GOT3 (cell line): ENCODE measurements at places on chromosomes 11 and 22.

DNA sequence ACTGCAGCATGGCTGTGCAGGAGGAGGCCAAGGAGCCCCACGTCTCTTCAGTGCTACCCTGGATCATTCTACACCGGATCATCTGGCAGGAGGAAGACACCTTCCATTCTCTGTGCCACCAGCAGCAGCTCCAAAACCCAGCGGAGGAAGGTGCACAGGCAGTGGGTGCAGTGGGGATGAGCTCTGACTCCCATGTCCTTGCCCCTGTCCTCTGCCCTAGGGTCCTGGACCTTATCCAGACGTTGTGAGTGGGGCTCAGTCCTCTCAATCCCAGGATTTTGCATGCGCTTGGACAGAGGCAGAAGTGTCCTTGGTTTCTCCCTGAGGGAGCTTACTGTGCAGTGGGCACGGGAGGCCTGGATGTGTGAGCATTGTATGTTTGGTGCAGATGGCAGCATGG lies 61.3 kb downstream of the CABIN1 start:
- DNase-seq, result no peak

DNA sequence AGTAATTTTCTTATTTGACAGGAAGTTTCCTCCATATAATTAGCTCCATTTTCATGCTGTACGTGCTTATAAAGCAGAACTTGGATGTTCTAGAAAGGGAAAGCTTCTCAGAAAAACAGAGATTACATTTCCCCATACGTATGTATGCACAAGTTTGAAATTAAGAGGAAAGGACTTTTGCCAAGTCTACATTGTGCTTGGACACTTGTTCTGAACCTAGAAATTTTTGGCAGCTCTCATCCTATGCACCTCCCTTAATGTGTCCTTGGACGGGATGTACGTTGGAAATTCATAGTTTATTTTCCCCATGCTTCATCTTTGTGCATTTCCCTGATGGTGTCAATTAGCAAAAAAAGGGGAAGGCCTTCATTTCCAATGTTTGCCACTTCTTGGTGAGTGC lies 322.7 kb downstream of the BLID start:
- DNase-seq, result no peak

- no peak for DNase-seq
Measured at GRCh38 chr22:48245196-48245485, 1482.7 kb downstream of the TBC1D22A start.

GRCh38 chr11:1644601-1645356 lies 15.2 kb downstream of the KRTAP5-5 start:
- DNase-seq, result no peak

DNA sequence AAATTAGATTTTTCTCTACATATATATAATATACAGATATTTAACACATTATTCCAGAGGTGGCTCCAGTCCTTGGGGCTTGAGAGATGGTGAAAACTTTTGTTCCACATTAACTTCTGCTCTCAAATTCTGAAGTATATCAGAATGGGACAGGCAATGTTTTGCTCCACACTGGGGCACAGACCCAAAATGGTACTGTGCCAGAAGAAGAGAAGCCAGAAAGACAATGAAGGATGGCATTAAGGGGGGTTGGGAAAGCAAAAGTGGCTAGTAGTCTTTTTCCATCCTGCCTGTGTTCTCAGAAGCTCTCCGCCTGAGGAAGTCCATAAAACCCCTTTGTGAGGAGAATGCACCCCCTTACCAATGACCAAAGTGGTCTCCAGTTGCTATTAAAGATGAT lies 40.1 kb downstream of the OSBP start:
- DNase-seq, result no peak

- no peak for DNase-seq
Measured at GRCh38 chr11:128941573-128942271, 949 bp downstream of the TP53AIP1 start.

DNA sequence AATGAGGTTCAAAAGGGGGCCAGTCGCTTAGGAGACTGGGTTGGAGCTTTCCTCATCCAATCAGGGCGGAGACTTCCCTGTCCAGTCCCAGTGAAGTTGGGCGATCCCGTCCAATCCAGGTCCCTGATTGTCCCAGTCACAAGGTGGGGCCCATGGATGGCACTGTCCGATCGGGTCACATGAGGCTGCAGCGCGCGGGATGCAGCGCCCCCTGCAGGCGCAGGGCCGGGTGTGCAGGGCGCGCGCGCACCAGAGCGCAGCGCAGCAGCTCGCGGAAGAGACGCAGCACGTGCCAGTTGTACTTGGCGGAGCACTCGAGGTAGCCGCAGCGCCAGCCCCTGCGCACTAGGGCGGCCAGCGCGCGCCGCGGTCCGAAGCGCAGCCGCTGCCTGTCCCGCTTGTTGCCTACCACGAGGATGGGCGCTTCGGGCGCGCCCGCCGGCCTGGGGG lies 2.3 kb downstream of the RASL10A start:
- no peak for DNase-seq

- DNase-seq, result no peak
Measured at GRCh38 chr11:69657456-69657910, 16.5 kb downstream of the CCND1 start.

DNA sequence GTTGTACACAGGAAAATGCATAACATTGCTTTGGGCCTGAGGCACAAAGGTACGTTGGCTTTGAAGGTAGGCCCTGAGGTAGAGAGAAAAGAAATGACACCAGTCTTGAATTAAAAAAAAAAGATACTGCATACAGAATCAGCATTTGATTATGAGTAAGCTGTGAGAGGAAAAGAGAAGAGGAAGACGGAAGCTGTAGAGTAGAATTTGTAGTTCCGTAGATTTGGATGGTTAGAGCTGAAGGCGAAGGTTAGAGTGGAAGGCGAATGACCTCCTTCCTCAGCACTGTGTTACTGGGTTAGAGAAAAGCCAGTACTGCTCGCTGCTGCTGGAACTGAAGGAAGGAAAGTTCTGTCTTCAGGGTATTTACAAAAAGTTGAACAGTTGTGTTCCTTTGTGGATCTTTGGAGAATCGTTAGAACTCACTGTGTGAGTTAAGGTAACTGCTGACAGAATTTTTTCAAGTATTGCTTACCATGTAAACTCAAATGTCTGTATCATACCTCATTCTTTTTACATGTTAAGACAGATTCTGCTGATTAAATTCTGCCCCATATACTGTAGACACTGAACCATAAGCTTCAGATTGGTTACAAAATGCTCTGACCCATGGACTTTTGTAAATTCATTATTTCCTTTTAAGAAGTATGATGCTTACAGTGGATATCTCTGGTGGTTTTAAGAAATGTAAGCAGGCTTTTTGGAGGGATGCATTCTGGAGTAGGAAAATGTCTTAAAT lies 50.2 kb downstream of the MCAM start:
- DNase-seq, result no peak

DNA sequence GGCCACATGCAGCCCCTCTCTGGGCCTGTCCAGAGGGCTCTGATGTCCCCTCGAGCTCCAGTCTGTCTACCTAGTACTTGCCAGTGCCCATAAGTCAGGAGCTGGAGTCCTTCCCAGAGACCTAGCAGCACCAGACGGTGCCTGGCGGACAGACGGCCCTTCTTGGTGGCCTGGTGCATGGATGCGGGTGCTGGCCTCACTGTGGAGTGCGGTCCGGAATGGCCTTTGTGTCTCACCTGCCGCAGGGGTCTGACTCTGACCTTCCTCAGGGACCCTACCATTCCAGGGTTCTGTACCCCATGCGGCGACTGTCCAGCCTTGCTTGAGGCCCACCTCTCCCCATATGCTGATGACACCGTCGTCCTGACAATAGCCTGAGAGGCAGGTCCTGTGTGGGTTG lies 29.4 kb upstream of the SMIM38 start:
- no peak for DNase-seq

- no peak for DNase-seq
Measured at GRCh38 chr11:109034339-109034696, 369.4 kb downstream of the DDX10 start.

- DNase-seq, result no peak
Measured at GRCh38 chr11:99683933-99684332, 663.2 kb downstream of the CNTN5 start.

DNA sequence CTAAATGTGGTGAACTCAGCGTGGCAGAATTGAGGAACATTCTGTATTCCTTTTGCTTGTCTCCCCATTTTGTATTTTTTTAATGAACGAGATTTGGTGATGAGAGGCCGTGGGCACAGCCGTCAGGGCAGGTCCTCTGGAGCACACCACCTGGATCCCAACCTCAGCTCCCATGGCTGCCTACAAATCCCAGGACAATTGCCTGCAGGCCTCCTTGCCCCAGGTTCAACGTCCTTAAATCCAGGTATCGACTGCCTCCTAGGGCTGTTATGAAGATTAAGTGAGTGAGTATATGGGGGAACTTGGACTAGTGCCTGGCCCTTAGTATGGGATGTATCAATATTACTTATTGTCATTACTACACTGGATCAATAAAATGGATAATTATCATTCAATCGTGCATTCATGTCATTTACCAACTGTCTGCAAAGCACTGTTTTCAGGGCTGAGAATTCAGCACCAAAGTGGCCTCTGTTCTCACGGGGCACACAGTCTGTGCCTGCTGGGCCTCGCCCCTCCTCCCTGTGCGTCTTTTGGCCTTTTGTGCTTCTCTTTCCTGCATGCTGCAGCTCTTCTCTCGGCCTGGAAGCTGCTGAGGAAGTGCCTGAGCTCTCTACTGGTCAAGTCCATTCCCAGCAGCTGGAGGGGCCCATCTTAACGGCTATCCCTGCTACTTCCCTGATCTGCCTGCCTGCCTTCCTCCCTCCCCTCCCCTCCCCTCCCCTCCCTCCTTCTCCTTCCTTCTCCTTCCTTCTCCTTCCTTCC lies 1343.7 kb downstream of the BRD1 start:
- DNase-seq, result no peak

- no peak for DNase-seq
Measured at GRCh38 chr11:66564538-66564937, 3.9 kb downstream of the CTSF start.

DNA sequence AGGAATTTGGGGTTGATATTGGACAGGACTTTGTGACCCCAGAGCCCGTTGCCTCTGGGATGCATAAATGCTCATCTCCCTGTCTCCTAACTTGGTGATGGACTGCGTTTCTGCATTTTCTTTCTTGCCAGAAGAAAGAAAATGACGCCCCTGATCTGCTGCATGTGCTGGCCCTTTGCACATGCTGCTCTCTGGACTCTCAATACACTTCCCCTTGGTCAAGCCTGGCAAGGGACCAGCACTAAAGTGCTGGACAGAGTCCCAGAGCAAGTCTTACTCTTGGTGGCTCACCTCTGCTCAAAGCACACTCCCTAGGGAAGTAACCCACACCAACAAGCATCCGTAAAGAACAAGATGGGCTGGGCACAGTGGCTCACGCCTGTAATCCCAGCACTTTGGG lies 40.7 kb downstream of the MYH9 start:
- DNase-seq, result no peak

DNA sequence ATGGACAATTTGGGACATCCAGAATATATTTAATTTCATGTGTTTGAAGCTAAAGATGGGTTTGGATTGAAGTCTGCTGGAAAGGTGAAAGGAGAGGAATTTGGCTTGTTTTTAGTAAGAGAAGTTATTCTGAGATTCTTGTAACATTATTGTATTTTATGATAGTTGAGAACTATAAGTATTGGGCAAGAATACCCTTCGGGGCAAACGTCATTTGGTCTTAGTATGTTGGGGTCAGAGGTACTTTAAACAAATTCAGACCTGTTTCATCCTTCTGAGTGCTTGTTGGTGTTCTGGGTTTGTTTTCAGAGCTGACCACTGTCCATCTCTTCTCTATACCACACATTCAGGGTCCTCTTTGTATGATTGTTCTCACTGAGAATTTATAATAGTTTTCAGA lies 19.5 kb downstream of the PANX1 start:
- no peak for DNase-seq

- no peak for DNase-seq
Measured at GRCh38 chr22:44279069-44279360, 33.7 kb downstream of the SHISAL1 start.

- DNase-seq, result no peak
Measured at GRCh38 chr11:1652026-1652425, 22.5 kb downstream of the KRTAP5-5 start.

- DNase-seq, result no peak
Measured at GRCh38 chr11:5238486-5238885, 4.2 kb upstream of the HBD start.

GRCh38 chr11:69022260-69022659 lies 9.2 kb upstream of the MRGPRF start:
- DNase-seq, result no peak

DNA sequence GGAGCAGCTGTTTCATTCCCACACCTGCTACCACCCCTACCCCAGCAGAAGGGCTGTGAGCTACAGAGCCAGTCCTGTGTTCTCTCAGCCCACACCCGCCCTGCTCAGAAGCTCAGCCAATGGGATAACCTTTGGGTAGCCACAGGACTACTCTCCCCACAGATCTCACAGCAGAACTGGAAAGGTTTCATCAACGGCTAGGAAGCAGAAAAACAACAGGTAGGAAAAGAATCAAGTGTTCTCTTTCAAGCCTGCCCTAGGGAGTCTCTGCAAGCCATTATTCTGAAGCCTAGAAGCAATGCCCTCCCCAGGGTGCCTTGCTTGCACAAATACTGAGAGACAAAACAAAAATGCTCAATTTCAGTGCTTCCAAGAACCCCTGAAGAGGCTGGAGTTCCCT lies 77.2 kb downstream of the TMPRSS5 start:
- DNase-seq, result no peak

- DNase-seq, result peak; percentile 19
Measured at GRCh38 chr22:38941488-38941987, 15.9 kb upstream of the APOBEC3A start.

DNA sequence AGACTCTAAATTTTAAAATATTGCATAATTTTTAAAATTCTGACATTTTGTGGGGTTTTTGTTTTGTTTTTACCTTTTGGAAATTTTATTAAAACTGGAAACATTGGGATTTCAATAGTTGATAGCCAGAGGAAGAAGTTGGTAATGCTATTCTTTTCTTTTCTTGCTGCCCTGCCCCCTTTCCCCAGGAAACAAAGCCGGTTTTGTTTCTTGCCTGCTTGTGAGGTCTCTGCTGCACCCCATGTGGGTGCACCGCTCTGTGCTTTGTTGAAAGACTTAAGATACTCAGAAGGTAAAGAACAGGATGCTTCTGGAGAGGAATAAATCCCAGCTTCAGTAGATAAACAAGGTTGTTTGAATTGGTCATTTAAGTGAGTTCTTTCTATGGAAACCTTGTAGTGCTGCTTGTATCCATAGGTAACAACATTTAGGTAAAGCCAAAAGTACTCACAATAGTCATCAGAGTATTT lies 87.5 kb downstream of the YAP1 start:
- DNase-seq, result no peak

DNA sequence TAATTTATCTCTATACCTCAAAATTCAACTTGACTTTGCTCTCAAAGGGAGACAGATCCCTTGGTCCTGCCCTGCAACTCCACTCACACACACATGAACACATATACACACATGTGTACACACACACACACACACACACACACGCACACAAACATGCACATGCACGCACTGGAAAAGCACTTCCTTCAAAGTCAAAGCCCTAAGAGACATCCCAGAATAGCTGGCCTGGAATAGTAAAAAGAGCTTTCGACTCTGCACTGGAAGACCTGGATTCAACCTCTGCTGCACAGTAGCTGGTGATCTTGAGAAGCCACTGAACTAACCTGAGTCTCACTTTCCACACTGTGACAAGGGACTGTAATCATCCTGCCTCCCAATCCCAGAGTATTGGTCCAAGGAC lies 26.8 kb downstream of the TENM4 start:
- DNase-seq, result no peak
